ENCODE measurements at places on chromosomes 6 and 20.
A peak's percentile ranks its signal among the peaks of the same experiment; 100 is the strongest.

GRCh38 chr20:29878777-29879442, 1378.6 kb upstream of the DEFB115 start:
- DNase-seq = peak; percentile 89

DNA sequence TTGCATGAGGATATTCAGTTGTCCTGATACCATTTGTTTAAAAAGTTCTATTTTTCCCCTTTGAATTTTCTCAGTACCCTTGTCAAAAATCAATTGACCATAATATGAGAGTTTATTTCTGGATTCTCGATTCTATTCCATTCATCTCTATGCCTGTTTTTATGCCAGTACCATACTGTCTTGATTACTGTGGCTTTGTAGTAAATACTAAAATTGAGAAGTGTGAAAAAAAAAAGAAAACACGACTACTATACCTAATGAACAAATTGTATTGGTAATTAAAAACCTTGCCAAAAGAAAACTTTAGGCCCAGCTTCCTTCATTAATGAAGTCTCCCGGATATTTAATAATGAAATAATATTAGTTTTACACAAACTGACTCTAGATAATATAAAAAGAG, 185.7 kb downstream of the TBC1D7 start:
- no peak for DNase-seq

GRCh38 chr20:46807998-46808397, 86.6 kb upstream of the EYA2 start:
- DNase-seq = no peak

GRCh38 chr6:145241039-145241438, 494.3 kb downstream of the EPM2A start:
- no peak for DNase-seq

- DNase-seq = no peak
Observed at GRCh38 chr20:56773749-56774148, 144.6 kb downstream of the TFAP2C start.

DNA sequence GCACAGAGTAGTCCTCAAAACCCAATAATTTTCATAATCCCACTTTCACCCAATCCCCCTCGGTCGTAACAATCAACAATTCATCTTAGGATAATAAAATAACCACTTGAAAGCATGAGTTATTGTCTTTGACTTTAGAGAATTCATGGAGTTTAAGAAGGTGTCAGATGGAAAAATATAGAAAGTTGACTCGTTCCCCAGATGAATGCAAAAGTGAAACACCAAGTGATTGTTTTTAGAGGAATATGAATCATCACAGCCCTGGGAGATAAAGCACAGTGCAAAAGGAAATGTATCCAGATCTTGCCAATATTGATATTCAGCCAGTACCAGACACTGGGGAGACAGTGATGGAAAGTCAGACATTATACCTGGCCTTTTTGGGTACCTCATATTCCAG, 860.5 kb downstream of the DHX35 start:
- DNase-seq = no peak

- DNase-seq = no peak
Observed at GRCh38 chr6:163620670-163621330, 206.3 kb downstream of the QKI start.

- no peak for DNase-seq
Observed at GRCh38 chr20:57653910-57654309, 33.7 kb upstream of the ZBP1 start.

DNA sequence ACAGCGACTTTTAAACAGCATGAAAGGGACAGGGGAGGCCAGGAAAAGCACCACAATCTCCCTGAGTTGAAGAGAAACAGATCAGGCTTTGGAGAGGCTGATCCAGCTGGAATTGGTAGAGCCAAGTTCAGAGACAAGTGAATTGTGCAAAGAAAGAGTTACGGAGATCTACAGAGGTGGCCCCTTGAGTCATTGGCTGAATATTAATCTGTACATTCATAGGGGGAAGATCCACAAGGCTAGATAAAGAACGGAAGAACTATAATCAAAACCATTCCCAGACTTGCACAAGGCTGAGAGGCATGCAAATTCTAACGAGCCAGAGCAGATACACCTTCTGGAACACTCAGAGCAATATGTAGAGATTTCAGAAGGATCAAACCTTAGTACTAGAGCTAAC, 14.2 kb upstream of the FOXQ1 start:
- no peak for DNase-seq

DNA sequence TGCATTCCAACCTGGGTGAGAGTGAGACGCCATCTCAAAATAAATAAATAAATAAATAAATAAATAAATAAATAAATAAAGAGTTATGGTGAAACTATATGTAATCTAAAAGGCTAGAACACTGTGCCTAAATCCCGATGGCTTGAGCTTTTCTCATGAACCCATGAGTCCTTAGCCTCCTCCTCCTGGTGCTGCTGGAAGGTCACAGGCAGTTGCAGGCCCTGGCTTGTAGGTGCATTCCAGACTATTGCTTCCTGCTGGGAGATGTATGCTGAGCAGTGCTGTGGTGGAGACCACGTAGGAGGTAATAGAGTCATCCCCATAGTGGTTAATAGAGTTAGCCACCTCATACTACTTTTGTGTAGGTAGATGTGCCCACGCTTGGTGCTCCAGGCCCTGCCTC, 12.5 kb downstream of the PTK7 start:
- DNase-seq = no peak

All from osteocyte (in vitro differentiated cells).